ENCODE measurements at places on chromosomes 11 and 22.

DNA sequence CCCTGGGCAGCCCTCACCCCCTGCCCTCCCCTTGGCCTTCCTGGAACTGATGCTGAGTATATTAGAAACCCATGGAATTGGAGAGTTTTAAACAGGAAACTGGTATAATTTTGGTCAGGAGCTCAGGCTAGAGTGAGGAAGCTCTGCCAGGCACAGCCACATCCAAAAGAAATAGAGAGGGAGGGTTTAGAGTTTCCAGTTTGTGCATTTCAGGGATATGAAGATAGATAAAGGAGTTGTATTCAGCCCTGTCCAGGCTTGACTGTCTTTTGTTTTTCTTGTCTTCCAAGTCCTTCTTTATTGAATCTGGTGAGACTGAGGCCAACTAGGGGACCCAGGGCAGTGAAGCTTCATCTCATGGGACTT lies 71.8 kb downstream of the TSPAN18 start:
- no peak for DNase-seq

DNA sequence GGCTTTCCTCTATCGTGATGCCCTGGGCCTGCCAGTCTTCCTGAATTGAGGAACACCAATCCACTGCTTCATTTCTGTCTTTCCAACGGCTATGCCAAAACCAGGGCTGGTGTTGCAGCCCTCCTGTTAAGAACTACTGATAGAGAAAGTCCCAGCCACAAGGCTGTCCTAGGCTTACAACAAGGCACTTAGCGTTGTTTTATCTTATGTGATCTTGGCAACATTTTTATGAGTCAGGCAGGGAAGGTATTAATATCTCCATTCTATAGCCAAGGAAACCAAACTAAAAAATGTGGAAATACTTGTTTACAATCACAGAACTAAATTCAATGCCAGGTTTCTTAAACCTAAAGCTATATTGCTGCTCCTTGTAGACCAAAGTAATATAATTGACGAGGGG lies 89.9 kb upstream of the AMOTL1 start:
- DNase-seq: no peak

DNA sequence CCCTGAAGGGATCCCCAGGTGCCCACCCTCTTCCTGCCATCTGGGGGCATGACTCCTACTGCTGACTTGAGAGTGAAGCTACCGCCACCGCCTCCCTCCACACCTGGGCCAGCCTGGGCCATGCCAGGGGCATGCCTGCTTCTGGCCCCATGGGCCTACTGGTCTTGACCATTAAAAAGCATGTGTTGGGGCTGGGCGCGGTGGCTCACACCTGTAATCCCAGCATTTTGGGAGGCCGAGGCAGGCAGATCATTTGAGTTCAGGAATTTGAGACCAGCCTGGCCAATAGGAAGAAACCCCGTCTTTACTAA lies 37.7 kb upstream of the CCDC188 start:
- no peak for DNase-seq

- no peak for DNase-seq
Observed at GRCh38 chr11:125416981-125417935, 78.8 kb downstream of the FEZ1 start.

DNA sequence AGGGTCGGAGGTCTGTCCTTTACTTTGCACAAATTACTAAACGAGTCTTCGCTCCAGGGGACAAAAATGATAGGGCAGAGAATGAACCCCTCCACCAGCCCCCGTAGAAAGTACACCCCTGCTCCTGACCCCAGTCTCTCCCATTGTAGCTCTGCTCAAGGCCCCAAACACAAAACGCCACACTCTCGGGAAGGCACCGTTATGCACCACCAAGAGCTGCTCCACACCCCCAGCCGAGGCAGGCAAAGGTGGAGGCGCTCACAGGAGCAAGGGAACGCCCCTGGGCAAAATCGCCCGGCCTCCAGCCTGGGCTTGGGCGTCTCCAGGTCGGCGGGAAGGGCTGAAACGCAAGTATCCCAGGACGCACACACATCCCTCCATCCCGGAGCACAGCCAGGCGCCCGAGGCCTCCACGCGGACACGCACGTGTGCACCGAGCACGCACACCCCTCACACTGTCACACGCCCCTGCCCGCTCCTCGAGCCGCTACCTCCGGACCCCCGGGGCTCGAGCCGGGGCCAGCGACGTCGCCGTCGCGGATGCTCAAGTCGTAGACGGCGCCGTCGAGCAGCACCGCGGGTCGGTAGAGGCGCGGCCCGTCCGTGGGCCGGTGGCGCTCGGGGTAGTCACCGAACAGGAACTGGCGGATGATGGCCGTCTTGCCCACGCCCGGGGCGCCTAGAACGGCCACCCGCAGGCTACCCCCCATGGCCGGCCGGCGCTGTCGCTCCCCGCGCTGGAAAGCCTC lies 786 bp downstream of the RASL10A start:
- DNase-seq: no peak

DNA sequence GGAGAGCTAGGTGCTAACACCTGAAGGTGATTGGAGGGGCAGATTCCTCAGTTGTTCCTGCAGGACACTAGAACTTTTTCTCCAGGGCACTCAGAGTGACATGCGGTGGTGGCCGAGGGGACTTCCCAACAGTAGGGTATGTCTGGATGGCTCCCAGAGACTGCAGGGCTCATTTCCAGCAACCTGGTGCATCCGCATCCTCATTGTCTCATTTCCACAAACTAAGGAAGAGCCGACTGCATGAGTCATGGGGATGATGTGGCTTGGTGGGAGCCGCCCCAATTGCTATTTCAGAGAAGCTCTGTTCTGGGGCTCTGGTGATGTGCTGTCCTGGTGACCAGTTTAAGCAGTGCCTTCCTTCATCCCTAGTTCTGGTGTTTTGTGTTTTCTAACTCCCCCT lies 2.8 kb upstream of the ROBO4 start:
- DNase-seq: no peak

GRCh38 chr11:58546841-58547240 lies 28.8 kb downstream of the LPXN start:
- no peak for DNase-seq

- DNase-seq: no peak
Observed at GRCh38 chr11:57482782-57483561, 22.6 kb downstream of the RTN4RL2 start.

GRCh38 chr11:34836958-34837856 lies 79.0 kb downstream of the APIP start:
- peak; percentile 9 for DNase-seq

- no peak for DNase-seq
Observed at GRCh38 chr11:65879617-65880016, at the start of gene CTSW. Gene CTSW, plus strand, starts transcription at chr11:65879837. Its CDS starts 18 bp downstream, at chr11:65879855.

- no peak for DNase-seq
Observed at GRCh38 chr11:65184146-65184545, 2.4 kb downstream of the CAPN1 start.

DNA sequence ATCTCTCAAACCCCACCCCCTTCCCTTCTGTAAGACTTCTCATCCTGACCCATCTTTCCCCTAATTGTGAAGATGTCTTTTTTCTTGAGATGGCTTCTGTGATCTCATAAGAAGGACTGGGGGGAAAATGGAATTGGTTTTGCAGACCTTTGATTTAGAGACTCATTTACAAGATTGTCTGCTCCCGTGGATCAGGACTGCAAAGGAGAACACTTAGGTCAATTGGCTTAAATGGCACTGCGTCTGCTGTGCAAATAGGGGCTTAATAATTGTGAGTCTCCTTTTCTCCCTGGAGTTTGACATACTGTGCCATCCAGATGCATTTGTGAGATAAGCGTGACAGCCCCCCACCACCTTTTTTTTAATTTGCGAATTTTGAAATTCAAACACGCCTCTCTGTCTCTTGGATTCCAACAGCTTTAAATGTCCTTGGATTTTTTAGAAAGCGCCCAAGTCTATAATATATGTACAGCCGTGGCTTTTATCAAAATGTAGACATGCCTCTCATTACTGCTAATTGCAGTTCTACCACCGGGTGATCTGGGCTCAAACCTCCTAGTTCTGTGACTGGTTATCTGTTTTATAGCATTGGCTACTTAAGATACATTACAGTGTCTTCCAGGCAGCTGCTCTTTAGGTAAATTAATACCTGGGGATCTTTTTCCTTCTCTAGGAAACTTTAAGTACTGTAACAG lies 150.0 kb downstream of the DBX1 start:
- no peak for DNase-seq

GRCh38 chr22:39318507-39319283 lies 728 bp downstream of the RPL3 start:
- DNase-seq: peak; percentile 54

DNA sequence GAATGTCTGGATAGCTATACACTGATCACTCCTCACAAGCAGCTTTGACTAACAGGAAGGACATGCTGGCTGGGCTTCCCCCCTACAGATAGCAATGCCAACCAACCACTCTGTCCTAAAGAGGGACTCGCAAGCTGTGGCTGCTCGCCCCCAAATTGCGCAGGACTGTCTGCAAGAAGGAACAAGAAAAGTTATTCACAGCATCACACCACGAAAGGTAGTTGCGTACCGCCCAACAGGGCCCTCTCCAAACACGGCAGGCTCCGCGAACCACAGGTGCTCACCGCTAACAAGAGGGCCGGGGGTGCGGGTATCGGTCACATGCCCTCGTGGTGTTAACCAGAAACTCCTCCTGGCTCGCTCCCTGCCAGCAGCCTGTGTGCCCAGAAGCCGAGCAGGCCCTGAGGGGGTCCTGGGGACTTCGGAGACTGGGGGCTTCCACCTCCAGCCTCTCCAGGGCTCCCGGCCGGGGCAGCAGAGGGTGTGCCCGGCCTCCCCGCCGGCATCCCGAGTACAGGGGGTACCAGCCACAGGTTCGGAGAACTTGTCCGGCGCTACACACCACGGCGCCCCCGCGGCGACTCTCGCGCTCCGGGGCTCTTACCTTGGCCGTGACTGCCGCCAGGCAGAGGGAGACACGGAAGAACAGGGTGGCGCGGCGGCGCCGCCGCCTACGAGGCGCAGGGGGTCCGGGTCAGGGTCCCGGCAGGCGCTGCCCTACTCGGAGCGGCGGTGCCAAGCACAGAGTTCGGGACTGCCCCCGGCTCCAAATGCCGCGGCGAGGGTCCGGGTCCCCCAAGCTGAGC lies 682 bp downstream of the LARGE1 start:
- no peak for DNase-seq

DNA sequence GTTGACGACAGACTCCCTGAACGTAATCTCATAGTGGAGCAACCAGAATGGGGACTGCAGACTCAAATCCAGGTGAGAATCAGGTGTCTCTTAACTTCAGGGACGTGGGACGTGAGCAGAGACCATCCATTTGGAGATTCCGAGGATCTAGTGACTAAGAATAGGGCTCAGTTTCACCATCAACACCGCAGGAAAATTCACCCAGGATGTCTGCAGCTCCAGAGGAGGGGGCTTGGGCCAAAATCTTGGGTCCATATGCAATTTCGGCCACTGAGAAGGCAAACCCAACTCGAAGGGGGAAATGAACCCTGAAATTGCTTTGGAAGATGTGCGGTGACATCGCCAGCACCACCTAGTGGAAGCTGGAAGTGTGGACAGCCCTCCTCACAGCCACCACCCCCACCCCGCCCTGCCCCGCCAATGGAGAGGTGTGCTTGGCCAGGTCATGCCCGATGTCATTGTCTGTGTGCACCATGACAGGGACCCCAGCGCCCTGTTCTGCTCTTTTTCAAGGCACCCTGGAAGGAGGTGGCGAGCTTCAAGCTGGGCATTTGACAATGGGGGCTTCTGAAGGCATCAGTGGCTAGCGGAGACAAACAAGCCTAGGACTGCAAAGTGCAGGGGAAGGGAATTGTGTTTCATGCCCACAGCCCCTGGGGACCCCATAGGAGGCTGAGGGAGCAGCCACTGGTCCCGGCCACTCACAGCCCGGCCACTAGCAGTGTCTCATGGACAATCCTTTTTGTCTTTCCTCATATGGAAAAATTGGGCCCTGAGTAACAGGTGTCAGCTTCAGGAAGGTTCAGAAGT lies 24.8 kb downstream of the APOL1 start:
- no peak for DNase-seq

- DNase-seq: no peak
Observed at GRCh38 chr22:24236656-24237055, 8.2 kb downstream of the GGT5 start.

DNA sequence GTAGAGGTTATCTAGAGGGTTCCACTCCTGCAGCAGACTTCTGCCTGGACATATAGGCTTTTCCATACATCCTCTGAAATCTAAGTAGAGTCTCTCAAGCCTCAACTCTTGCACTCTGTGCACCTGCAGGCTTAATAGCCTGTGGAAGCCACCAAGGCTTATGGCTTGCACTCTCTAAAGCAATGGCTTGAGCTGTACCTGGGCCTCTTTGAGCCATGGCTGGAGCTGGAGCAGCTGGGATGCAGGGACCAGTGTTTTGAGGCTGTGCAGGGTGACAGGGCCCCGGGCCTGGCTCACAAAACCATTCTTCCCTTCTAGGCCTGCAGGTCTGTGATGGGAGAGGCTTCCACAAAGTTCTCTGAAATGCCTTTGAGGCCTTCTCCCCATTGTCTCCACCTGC lies 2.9 kb upstream of the NXPE4 start:
- DNase-seq: no peak
